ENCODE measurements at places on chromosomes 12 and 14.

GRCh38 chr12:111121840-111122239, 201.5 kb upstream of the MYL2 start:
- DNase-seq = no peak

- DNase-seq = no peak
These were observed 238.8 kb upstream of the SFSWAP start for GRCh38 chr12:131471946-131472732.

DNA sequence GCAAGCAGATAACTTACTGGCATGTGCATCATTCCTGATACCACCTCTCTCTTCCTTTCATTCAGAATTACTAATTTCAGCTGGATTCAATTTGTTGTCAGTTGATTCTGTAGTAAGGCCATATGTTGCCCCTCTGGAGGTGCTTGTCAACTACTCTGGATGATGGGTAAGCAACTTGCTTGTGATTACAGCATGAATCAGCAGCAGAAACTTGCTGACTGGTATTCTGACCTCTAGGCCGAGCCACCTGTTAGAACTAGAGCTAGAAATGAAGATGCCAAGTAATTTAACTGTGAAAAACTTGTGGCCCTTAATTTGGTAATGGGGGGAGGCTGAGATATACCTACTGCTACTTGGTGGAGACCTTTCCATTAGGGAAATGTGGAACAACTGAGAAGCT, 5.1 kb downstream of the RNF10 start:
- DNase-seq = no peak

DNA sequence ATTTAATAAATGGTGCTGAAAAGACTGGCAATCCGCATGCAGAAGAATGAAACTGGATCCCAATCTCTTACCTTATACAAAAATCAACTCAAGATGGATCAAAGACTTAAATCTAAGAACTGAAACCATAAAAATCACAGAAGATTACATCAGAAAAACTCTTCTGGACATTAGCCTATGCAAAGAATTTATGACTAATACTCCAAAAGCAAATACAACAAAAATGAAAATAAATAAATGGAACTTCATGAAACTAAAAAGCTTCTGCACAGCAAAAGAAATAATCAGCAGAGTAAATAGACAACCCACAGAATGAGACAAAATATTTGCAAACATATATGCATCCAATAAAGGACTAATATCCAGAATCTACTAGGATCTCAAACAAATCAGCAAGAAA, 14.3 kb upstream of the CLEC1A start:
- DNase-seq = no peak

All from stimulated activated CD4-positive, alpha-beta T cell treated with anti-CD3 and anti-CD28 coated beads, Interleukin-4, amount 100 ng/mL, for 1 hour (primary cell).